HFFc6 (cell line): ENCODE measurements at places on chromosomes 5 and 9. TPM values are rescaled to one million over a fixed set of nuclear protein-coding genes. Genes with fewer than 3 reads are reported as not detected.

The ANKS6 gene
- total RNA-seq: 12.7 to 15.7 TPM (median 14.0 TPM) in 3 replicates

The FAM151B gene
- total RNA-seq: 2.1 to 2.8 TPM (median 2.2 TPM) in 3 replicates

The UGT3A1 gene
- not detected in 3 replicates for total RNA-seq

The ANKRD34B gene
- not detected in 3 replicates for total RNA-seq

The SEMA6A gene
- total RNA-seq: 0.33 to 0.54 TPM (median 0.47 TPM) in 3 replicates
